ENCODE measurements at places on chromosomes 1 and 21. TPM values are rescaled to one million over a fixed set of nuclear protein-coding genes. Genes with fewer than 3 reads are reported as not detected.

- H3K4me3 ChIP-seq, result no peak overlapping the region
- no peaks in the 10 kb centered on the region for H3K27me3 ChIP-seq
- no peak overlapping the region for H3K27ac ChIP-seq
- DNase-seq, result no peak
These were observed 46.4 kb downstream of the TMCC2 start for GRCh38 chr1:205274041-205274691.

GRCh38 chr1:28282426-28283407, 23.4 kb downstream of the SESN2 start:
- DNase-seq, result no peak
- H3K4me1 ChIP-seq, result no peaks in the 10 kb centered on the region
- no peak overlapping the region for H3K4me3 ChIP-seq
- no peak overlapping the region for H3K27ac ChIP-seq
- peaks cover 7% of the 10 kb centered on the region for H3K36me3 ChIP-seq

GRCh38 chr1:218587900-218588299, 242.8 kb downstream of the TGFB2 start:
- H3K27me3 ChIP-seq, result no peaks in the 10 kb centered on the region
- DNase-seq, result no peak
- no peak overlapping the region for H3K27ac ChIP-seq
- no peak overlapping the region for H3K4me3 ChIP-seq
- H3K36me3 ChIP-seq, result no peaks in the 10 kb centered on the region

DNA sequence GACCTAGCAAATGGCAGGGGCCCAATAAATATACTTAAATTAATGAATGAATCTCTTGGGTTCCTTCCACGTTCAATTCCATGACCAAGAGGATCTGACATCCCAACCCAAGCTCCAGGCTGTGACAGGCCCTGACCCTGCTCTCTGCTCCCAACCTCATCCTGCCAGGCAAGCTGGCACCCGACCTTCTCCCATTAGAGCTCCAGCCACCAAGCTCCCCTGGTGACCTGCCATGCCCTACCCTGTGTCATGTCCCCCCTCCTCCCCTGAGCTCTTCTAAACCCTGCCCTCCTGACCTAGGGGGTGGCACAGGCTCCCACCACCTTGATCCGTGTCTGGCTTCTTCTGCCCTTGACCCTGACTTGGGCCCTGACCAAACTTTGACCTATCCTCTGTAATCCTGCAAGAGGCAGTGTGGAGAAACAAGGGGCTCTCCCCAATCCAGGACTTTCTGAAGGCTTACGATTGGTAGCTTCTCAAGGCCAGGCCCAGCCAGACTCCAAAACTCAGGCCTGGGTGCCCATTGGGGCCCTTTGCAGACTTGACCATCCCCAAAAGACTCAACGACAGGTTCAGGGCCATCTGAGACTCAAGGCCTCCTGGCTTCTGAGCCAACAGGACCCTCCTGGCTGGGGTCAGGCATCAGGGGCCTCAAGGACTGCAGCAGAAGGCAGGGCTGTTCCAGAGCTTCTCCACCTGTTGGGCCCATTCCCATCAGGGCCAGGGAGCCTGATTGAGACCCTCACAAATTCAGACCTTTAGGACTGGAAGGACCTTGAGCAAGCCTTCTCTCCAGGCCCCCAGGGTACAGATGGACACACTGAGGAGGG, 249.0 kb downstream of the PTPRU start:
- H3K36me3 ChIP-seq, result no peaks in the 10 kb centered on the region
- H3K4me3 ChIP-seq, result no peak overlapping the region
- H3K27ac ChIP-seq, result no peak overlapping the region
- no peak for DNase-seq

DNA sequence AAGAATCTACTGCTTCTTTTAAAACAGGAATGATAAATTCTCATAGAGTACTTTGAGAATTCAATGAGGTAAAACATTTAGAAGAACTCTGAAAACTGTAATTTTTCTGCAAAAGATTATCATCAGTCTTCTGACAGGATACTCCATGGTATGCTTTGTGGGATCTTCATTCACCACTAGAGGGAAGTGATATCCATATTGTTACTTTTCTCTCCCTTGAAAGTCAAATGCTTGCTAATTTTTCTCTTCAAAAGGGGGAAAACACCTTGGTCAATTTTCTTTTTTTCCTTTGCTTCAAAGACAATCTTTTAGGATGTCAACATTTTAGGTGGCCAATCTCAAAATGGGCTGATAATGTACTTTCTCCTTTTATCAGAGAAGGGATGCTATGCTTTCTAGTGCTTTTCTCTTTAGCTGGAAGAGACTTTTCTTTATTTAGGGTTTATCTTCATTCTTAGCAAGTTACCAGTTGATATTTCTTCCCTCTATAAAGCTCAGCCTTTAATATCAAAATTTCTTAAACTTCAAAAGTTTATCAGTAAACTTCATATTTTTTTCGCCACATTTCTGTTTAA, 95.5 kb downstream of the NEGR1 start:
- H3K4me1 ChIP-seq, result no peaks in the 10 kb centered on the region
- H3K27ac ChIP-seq, result no peak overlapping the region
- H3K27me3 ChIP-seq, result no peaks in the 10 kb centered on the region
- DNase-seq, result no peak

- no peak overlapping the region for H3K4me3 ChIP-seq
- H3K36me3 ChIP-seq, result no peaks in the 10 kb centered on the region
- H3K4me1 ChIP-seq, result no peaks in the 10 kb centered on the region
- DNase-seq, result no peak
These were observed 165.8 kb upstream of the PROX1 start for GRCh38 chr1:213821943-213822334.

- no peak overlapping the region for H3K4me3 ChIP-seq
- no peak overlapping the region for H3K27ac ChIP-seq
- DNase-seq, result no peak
These were observed 64.3 kb upstream of the ADARB1 start for GRCh38 chr21:45010096-45010495.

DNA sequence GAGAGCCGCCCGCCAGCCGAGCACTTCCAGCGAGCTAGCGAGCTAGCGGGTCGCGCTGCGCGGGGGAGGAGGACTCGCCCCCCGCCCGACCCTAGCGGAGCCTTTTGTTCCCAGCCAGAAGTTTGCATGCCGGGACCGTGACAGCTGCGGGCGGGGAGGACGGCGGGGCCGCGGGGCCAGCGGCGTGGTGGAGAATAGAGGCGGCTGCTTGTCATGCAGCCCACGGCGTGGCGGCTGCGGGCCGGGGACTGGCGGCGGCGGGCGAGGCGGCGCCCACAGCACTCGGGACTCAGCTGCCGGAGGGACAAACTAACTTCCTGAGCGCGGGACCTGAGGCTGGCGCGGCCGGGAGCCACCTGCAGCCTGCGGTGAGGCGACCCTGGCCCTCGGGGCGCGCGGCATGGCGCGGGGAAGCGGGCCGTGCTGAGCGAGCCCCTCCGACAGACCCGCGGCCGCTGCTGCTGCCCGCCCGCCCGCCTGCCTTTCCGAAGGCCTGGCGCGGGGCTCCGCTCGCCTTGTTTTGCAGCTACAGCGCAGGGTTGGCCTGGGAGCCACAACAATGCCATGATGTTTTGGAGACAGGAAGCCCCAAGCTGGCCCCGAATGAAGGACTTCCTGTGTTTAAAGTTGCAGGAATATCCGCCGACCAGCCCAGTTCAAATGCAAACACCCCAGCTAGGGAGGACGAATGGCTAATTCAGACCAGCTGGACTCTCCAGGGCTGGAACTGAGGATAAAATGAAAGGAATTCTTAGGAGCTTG, 82.2 kb upstream of the BMP8A start:
- peak overlapping the region; percentile 81 for H3K27ac ChIP-seq
- H3K27me3 ChIP-seq, result no peaks in the 10 kb centered on the region
- peak; percentile 72 for DNase-seq
- peak overlapping the region; percentile 55 for H3K4me3 ChIP-seq
- peaks cover 4% of the 10 kb centered on the region for H3K4me1 ChIP-seq

RAP1GAP gene
- 4.9 TPM for polyA plus RNA-seq

LRRC41 gene
- 13.4 TPM for polyA plus RNA-seq

FAM177B gene
- polyA plus RNA-seq, result 0.13 TPM
